ENCODE measurements at places on chromosomes 4 and X. TPM values are rescaled to one million over a fixed set of nuclear protein-coding genes. Genes with fewer than 3 reads are reported as not detected.

DNA sequence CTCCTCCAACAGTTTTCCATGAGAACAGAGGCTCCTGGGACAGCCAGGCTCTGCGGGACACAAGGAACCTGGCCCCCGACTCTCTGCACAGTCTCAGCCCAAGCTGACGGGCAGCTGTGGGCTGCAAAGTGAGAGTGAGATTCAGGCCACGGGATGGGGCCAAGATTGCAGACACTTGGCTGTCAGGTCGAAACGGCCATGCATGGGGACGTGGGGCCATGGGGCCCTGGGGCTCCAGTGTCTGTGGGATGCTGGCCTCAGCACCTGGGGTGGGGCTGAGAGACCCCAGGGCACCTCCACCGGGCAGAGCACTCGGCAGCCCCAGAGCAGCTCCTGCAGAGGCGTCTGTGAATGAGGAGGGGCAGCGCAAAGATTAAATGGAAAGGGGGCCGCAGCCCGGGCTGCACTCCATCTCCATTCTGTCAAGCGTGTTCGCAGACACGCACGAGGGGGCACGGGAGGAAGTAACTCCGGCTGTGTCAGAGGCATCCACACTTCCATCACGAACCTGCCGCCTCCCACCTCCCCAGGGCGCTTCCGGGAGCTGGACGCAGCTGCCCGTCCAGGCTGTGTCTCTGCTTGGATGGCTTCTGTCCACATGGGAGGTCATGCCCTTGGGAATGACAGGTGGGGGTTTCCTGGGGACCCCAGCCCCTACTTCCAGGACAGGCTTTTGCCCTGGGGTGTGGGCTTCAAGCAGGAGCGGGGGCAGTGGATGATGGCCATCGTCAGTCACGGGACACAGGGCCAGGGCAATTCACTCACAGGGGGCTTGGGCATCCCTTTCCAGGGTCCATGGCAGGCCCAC, 82.8 kb upstream of the NKX1-1 start:
- DNase-seq = no peak

- no peak for DNase-seq
These were observed 23.6 kb upstream of the GPRIN3 start for GRCh38 chr4:89331197-89331596.

GRCh38 chrX:42565739-42566138, 212.2 kb downstream of the PPP1R2C start:
- DNase-seq = no peak

DNA sequence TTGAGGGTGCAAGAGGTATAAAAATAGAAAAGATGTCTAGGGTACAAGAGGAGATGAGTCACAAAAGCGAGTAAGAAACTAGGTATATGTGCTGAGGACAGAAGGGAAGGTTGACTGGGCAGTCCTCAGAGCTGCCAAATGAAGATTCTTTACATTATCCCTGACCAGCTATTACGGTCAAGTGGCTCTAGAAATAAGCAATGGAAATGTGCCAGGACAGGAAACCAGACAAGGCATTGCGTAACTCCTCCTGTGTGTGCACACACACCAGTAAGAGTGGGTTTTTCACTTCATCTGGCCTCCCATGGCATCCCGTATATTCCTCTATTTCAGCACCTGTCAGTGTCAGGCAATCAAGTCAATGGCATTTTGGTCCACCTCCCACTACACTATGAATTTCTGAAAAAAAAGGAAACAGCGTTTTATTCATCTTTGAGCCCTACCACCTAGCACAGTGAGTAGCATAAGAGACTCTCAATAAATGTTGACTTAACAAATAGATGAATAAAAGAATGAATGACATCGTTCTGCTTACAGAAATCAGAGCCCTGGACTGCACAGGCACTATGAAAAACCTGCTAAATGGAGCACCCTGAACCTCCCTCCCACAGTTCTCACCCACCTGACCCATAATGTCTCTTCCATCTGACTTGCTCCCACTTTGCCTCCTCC, 62.6 kb upstream of the KLF3 start:
- no peak for DNase-seq

Gene ANOS1
- total RNA-seq = 0.05 TPM

All from naive thymus-derived CD4-positive, alpha-beta T cell (primary cell).